ENCODE measurements at places on chromosomes 1 and 21.

DNA sequence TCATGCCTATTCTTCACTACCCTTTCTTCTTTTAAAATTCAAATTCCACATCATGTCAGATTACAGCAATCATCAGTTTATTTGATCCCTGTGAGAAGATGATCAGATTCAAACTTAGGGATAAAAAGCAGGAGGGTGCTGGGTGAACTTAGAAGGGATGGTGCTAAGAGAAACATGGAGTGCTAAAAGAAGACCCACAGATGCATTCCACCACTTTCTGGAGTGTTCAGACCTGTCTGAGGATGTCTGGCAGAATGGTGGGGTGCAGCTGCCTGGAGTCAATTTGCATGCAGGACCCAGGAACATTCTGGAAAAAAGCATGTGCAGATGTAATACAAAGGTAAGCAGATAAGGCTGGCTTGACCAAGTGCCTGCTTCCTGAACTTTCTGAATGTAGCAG is 372.9 kb upstream of the RUNX1 start:
- no peak for DNase-seq

GRCh38 chr1:24162201-24162600 is 19.3 kb upstream of the IL22RA1 start:
- DNase-seq: no peak

DNA sequence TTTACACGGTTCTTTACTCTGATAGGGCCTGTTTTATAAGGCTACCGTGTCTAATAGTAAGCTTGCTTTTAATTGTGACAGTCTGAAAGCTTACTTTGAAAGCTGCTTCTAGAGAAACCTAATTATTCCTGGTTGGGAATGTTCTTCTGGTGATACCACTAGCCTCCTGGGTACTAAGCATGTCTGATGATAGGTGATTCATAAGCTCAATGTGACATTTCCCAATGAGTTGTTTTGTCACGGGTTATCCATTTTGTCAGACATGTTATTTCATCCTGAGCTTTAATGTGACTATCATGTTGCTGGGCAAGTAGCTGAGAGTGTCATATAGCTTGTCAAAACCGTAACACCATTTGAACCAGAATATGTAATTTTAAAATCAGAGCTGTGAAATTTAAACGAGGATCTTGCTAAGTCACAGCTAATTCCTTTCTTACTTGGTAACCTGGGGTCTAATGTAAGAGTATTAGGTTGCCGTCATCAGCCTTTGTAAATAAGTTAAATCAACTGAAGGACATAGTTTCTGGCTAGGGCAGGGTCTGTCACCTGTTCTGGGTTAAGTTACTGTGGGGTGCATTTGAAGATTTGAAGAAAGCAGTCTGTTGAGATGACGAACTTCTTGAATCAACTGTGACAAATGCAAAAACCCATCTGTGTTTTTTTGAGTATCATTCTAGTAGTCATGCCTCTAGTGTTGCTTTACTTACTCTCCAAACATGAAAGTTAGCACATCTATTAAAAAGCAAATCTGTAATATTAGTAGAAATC is 529.2 kb downstream of the USP25 start:
- DNase-seq: no peak

DNA sequence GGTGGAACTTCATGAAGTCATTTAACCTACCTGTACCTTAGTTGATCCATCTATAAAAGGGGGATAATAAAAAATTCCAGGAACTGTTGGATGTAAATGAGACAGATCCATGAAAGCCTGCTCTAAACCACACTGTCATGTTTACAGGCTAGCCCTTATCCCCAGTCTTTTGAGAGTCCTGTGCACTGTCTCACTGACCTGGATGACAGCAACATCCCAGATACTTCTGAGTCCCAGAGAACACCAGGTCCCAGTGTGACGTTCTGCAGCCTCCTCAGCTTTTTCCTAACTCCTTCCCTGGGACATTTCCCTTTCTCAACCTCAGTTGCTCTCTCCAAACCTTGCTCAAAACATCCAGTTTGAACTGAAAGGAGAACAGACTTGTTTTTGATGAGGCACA is 165.4 kb upstream of the C8B start:
- DNase-seq: no peak

GRCh38 chr1:180116964-180117763 is 37.5 kb upstream of the QSOX1 start:
- peak; percentile 31 for DNase-seq

DNA sequence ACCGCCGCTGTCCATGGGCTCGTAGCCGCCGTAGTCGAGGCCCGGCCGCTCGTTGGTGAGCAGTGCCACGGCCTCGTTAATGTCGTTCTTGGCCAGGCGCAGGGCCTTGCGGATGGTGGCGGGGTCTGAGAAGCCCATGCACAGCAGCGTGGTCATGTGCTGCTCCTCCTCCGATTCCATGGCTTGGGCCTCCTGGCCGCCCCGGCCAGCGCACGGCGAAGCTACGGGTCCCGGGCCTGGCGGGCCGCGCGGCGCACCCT is 300 bp downstream of the USP24 start:
- peak; percentile 29 for DNase-seq

DNA sequence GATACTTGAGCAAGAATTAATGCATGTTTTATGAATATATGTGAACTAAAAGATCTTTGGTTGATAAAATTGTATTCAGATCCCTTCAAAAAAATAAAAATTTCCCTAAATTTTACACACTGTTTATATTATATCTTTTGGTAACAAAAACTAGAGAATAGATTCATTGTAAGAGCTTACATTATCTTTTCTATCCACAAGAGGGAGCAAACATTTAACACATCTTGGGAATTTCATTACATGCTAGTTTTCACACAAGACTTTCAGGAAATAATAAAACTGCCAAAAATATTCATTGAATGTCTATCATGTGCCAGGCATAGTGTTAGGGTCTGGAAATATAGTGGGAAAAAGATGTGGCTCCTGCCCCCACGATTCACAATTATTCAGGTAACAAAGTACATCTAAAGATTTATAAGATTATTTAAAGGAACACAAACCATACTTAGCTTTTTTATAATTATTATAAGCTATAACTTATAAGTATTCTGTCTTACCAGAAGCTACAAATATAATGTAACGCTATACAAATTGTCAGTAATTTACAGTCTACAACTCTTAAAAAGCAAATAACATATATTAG is 30.6 kb downstream of the FAF1 start:
- no peak for DNase-seq

- no peak for DNase-seq
These were observed 129.1 kb downstream of the ATP1B1 start for GRCh38 chr1:169235568-169235967.
